ENCODE measurements at places on chromosomes 16 and 17.

DNA sequence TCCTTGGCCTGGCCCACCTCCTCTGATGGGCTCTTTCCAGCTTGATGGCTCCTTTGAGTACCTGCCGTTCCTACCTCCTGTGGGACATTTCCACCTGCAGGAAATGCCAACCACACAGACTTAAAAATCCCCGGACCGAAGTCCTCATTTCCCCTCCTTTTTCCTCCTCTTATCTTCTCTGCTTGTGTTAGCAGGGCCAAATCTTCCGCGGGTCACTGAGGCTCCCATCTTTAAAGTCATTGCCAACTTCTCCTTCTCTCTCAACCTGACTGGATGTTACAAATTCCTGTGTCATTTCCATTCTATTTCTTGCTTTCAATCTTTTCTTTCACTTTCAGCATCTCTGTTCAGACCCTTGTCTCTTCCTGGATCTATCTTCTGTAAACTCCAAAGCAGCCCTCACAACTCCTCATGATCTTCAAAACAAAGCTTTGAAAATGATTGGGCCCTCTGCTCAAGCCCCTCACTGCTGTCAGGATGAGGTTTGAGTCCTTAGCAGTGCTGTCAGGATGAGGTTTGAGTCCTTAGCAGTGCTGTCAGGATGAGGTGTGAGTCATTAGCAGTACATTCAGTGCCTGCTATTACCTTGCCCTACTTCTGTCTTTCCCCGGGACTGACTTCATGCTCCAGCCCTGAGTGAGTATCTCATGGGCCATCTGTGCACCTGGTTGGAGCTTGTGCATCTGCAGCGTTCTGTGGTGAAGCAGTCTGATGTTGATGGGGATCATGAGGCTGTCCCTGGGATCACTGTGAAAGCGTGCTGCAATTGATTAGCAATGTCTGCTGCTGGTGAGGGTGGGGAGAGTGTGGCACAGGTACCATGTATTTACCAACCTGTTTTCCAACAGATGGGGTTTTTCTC, 100.1 kb downstream of the IRF8 start:
- peak; percentile 72 for DNase-seq

- DNase-seq: peak; percentile 88
Measured at GRCh38 chr16:67393111-67393787, at the start of gene TPPP3. Gene TPPP3 (minus strand): TSS chr16:67393498. CDS start chr16:67391111, 2,387 bp downstream.

DNA sequence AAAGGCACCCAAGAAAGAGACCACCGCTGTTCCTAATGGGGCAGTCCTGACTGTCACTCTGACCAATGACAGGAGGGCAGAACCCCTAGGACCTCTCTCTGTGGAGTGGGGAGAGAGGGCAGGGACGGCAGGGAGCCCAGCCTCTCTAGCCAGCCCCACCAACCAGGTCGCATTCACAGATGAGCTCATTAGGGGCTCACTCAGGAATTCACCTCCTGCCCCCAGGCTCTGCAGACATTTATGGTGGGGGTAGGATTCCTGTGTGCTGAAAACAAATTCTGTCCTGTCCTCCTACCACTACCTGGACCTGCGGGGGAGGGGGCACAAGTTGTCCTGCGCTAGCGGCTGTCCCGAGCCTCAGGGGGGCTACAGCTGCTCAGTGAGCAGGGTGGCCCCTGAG, 27.7 kb upstream of the GPRC5C start:
- no peak for DNase-seq

DNA sequence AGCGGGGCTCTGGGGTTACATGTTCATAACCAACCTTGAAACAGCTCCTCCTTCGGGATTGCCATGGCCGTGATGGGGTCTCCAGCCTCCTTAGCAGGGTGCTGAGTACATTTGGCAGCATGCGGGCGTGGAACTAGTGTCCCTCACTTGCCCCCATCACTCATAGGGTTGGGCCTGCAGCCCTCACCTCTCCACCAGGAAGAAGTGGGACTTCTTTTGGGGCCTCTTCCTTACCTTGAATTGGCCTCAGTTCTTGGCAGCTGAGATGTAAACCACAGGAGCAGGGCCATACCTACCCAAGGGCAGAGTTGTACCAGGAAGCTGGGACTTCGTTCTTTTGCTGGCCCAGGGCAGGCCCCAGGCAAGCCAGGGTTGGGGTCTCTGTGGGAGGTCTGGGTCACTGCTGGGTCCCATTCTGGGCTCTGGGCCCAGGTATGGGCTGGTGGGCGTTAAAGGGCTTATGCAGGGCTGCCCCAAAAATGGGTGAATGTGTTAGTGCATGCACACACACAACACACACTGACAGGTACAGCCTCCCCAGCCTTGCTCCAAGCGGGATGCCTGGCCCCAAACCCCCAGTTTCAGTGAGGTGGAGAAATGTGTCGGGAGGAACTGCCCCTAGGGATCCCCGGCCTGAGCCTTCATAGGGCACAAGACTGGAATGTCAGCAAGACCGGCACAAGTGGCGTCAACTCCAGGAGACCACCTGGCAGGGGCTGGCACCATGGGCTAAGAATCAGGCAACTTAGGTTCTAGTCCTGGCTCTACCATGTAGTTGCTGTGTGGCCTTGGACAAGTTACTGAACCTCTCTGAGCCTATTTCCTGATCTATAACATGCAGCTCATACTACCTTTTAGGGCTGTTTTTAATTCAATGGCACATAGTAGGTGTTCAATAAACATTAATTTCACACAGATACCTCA, 3.9 kb upstream of the KRT15 start:
- DNase-seq: no peak

DNA sequence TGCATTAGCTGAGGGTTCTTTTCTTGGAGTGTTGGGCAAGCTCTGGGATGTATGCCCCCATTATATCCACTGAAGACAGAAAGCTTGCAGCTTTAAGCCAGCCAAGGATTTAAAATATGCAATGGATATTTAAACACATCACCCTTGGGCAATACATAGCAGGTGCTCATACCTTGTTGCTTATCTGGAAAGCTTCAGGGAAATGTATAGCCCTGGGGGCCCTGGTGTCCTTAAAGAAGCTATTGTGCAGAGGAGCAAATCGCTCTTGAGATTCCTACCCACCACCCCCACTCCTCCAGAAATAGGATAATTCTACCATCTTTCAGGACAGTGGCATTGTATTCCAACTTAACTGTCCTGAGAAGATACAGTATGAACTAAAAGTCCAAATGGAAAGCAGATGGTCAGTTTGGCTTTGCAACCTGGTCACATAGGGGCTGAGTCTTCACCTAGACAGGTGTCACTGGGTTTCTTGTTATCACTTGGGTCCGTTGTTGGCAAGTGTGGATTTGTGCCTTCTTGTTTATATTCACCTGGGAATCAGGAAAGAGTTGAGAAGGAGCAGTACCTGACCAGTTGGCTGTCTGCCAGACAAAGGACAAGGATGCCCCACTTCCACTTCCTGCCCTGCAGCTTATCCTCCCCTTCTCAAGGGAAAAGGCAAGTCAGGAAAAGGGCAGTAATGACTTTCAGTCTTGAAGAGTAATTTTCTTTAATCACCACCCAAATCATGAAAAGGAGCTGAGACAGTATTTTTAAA, 3.4 kb downstream of the ANKRD40CL start:
- no peak for DNase-seq

GRCh38 chr17:50816771-50817751, 18.3 kb upstream of the WFIKKN2 start:
- peak; percentile 31 for DNase-seq

- no peak for DNase-seq
Measured at GRCh38 chr16:34801875-34802274, 1342.5 kb downstream of the TP53TG3F start.

DNA sequence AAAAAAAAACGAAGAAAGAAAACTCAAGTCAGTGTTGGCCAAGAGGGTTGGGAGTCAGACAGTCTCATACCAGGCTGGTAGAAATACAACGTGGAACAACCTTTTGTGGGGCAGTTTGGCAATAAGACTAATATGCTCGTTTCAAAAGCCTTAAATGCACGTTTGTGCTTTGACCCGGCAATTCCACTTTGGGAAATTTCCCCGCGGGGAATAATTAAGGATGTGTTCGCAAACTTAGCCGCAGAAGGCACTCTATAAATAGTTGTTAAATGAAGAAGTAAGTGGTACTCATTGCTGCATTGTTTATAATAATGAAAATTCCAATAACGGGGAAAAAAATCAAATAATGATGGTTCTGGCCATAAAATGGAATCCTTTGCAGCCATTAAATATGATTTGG, 664.8 kb upstream of the EEF2KMT start:
- no peak for DNase-seq

DNA sequence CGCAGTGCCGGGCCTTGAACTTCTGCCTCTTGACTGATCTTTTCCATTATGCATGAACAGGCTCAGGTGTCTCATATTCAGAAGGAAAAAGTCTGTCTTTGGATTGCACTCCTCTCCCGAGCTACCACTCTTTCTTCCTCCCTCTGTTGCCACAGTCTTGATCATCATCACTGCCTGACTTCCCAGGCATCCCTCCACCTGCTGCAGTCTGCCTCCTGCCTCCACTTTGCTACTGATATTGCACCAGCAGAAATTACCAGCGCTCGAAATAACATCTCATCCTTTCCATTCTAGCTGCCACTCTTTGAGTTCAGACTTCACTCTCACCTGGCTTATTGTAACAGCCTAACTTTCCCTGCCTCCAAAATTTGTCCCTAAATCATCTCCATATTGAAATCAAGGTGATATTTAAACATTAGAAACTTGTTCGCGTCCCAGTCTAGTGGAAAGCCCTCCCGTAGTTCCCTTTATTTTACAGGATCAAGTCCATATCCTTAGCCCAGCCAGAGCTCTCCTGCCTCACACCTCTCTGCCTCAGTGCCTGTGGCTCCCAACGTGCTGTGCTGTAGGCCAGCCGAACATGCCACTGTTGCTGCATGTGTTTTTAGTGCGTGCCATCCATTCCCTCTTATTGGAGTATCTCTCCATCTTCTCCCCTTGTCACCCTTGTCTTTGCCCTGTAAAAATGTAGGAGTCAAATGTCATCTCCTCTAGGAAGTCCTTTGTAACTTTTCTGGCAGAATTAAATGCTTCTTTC, 39.9 kb downstream of the NUP88 start:
- DNase-seq: peak; percentile 31

DNA sequence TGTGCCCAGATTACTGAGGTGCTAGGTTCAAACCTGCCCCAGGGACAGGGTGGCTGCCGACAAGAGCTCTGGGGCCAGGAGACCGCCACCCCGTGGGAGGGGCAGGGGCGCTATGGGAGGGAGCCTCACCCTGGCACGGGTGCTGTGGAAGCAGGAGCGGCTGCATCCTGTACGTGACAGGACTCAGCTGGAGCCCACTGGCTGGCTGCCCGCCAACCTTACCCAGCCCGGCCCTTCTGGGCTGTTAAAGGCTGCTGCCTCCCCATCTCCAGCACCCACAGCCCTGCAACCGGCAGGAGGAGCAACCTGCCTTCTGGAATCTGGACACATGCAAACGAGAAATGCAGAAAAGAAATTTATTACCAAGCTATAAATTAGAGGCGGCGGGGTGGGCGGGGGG, 11.2 kb downstream of the PAM16 start:
- DNase-seq: no peak
